Peyer's patch (tissue), 4 donors: ENCODE measurements at places on chromosomes 6 and 20. TPM values are rescaled to one million over a fixed set of nuclear protein-coding genes. Genes with fewer than 3 reads are reported as not detected.

DNA sequence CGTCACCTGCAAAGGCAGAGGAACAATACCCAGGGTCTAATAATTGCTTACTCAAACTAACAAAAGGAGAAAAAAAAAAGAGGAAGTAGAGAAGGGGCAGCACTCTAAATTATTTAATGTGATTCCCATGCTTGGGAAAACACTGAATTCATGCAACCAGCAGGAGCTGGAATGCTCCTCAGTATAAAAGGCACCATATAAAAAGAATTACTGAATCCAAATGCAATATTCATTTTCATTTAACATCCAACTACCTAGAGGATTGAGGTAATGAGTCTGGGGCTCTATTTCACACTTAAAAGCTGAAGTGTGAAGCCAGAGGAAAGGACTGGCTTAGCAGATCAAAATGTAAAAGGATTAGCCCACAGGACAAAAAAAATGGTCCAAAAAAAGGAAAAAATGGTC is 8.7 kb downstream of the B4GALT5 start:
- DNase-seq = no peak

GRCh38 chr6:44166591-44167184 is 8.1 kb downstream of the CAPN11 start:
- DNase-seq = no peak

Gene PPP1R14C
- total RNA-seq = 6.6 TPM

GRCh38 chr20:20371083-20371482 is 3.2 kb downstream of the INSM1 start:
- DNase-seq = no peak

Gene CD93
- 16.5 TPM for total RNA-seq

Gene PAX1
- total RNA-seq = not detected

GRCh38 chr6:90413867-90414266 is 117.2 kb upstream of the BACH2 start:
- no peak for DNase-seq

GRCh38 chr6:13881621-13882165 is 43.1 kb upstream of the RNF182 start:
- DNase-seq = no peak

DNA sequence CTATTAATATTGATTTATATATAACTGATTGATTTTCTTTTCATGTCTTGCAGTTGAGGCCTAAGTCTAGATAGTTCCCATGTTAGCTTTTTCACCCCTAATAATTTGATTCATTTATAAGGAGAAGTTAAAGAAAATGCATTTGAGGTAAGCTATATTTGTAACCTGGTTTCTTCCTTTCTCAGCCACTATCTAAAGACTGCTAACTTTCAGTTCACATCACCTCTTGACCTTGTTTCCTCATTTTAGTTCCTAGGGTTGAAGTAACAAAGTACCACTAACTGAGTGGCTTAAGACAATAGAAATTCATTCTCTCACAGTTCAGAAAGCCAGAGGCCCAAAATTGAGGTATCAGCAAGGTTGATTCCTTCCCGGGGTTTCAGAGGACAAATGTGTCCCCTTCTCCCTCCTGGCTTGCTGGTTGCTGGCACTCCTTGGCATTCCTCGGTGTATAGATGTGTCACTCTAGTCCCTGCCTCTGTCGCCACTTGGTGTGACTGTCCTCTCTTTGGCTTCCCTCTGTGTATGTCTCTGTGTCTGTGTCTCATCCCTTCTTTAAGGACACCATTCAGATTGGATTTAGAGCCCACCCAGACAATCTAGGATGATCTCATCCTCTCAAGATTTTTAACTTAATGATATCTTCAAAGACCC is 55.9 kb upstream of the C20orf144 start:
- DNase-seq = no peak

- DNase-seq = no peak
These were observed 57.7 kb downstream of the DHX35 start for GRCh38 chr20:39019805-39020325.

DNA sequence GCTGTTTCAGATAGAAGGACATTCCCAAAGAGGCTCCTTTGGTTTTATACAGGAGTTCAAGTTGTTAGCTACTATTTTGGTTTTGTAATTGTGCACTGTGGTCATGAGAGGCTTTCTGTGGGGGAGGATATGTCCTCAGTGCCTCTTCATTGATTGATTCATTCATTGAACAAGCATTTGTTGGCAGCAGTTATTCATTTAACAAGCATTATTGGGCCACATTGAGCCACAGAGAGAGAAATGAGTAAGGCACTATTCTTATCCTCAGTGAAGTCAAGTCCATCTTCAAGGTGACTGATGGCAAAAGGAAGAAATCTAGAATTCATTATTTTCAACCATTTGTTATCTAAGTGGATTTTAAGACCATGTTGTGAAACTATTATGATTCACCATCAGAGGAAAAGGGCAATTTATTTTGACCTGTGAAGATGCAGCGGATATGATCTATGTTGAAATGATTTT is 697.2 kb upstream of the CITED2 start:
- no peak for DNase-seq

DNA sequence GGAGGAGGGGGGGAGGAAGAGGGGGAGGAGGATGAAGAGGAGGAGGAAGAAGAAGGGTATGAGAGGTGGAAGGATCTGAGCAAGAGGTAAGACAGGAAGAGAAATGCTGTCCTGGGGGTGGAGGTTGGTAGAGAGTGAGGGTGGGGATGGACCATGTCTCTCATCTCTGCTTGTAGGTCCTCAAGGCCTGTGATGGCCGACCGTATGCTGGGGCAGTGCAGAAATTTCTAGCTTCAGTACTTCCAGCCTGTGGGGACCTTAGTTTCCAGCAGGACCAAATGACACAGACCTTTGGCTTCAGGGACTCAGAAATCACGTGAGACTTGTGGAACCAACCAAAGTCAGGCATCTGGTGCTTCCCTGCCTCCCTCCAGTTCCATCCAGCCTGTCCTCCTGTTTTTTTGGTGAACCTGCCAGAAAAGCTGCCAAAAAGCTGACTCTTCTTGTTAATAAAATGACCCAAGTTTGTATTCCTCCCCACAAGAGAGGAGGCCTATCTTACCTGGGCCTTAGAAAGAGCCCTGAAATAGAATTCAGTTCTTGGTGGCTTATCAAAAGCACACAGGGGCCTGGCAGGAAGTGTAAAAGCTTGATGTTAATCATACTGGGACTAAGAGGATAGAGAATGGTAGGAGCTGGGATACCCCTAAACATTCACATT is 2.5 kb upstream of the C4A start:
- no peak for DNase-seq

Gene EFCAB8
- not detected for total RNA-seq

- DNase-seq = no peak
These were observed 282.8 kb upstream of the FOXQ1 start for GRCh38 chr6:1029141-1029540.

GRCh38 chr6:31900917-31901414 is 920 bp downstream of the ZBTB12 start:
- DNase-seq = no peak

Gene OR14J1
- total RNA-seq = not detected

Gene C6orf52
- not detected for total RNA-seq

GRCh38 chr6:65072500-65072899 is 634.5 kb downstream of the EYS start:
- no peak for DNase-seq

GRCh38 chr6:157329829-157330228 is 6.5 kb upstream of the TMEM242 start:
- no peak for DNase-seq

GRCh38 chr6:27288136-27289044 is 23.7 kb downstream of the POM121L2 start:
- no peak for DNase-seq

Gene VWA7
- 19.7 TPM for total RNA-seq

Gene IGF2R
- total RNA-seq = 78.6 TPM

Gene CD109
- total RNA-seq = 1.7 TPM

DNA sequence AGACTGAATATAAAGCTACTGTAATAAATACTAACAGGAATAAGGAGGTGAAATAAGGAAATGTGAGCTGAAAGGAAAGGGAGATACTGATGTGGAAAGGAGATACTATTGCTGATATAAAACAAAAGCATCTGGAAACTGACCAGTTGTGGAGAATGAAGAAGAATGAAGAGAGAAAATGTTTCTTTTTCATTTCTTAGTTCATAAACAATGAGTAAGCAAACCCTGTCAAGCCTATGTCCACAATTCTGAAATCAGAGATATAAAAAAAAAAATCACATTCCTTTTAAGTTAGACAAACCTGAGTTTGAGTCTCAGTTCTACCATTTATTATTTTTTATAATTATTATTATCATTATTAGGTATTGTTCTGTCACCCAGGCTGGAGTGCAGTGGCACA is 121.6 kb upstream of the GJE1 start:
- DNase-seq = no peak

Gene NOTCH4
- total RNA-seq = 7.3 TPM

- no peak for DNase-seq
These were observed 3.6 kb downstream of the IPCEF1 start for GRCh38 chr6:154352898-154353585.

GRCh38 chr6:15653581-15653980 is 9.2 kb downstream of the DTNBP1 start:
- DNase-seq = no peak

- DNase-seq = no peak
These were observed 360.4 kb downstream of the HAO1 start for GRCh38 chr20:7579888-7580287.

DNA sequence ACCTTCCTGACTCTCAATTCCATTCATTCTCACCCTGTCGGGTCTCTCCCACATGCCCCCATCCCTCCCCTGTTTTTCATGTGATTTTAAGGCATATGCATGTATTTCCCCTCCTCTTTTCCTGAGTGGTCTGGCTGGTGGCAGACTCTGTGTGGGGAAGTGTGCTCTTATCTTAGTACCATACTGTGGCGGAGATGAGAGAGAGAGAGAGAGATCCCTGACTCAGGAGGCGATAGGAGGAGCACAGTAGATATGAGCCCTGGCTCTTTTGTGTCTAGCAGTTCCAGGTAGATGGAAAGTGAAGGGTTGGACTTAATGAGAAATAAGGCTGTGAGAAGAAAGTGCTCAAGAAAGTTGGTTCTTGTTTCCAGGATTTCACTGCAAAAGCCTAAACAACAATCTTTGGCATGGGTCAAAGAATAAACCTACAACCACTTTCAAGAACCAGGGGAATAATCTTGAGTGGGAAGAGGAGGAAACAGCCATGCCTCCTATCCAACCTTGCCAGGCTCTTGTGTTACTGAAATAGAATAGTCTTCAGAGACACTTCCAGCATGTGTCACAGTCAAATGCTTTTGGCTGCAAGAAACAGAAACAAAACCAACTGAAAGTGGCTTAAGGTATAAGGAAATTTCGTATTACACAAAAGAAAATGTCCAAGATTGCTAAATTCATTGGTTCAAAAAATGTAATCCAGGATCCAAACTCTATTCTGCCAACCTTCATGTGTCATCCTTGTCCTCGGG is 123.8 kb upstream of the MYLIP start:
- no peak for DNase-seq

- DNase-seq = no peak
These were observed 125.7 kb upstream of the BTBD3 start for GRCh38 chr20:11791835-11792567.

Gene UBD
- total RNA-seq = 24.8 TPM

DNA sequence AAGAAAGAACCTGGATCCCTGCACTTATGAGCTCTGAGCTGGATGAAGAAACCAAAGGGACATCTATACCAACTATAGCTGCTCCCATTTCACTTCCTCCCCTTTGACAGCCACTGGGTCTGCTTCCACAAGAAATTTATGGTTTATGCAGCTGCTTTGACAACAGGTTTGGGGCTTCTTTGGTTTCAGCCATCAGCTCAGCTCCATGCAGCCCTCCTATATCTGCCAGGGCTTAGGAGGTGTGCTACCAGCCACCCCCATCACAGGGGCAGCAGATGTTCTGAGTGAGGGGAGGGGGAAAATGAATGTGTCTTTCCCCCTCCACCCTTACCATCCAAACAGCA is 29.2 kb upstream of the PKHD1 start:
- DNase-seq = no peak

Gene LY6G6F
- total RNA-seq = not detected

Gene SGK2
- total RNA-seq = 160 TPM
